ENCODE measurements at places on chromosomes 16 and 17. TPM values are rescaled to one million over a fixed set of nuclear protein-coding genes. Genes with fewer than 3 reads are reported as not detected.

Gene ZNF597
- total RNA-seq: 5.0 TPM

Gene SGF29
- total RNA-seq: 21.3 TPM

Gene NPIPA7
- 2.5 TPM for total RNA-seq

Gene MEOX1
- not detected for total RNA-seq

Gene GSG1L
- total RNA-seq: 1.6 TPM

Gene CDC6
- 4.4 TPM for total RNA-seq

Gene PDE6G
- total RNA-seq: not detected

Gene PSKH1
- total RNA-seq: 21.3 TPM

Gene GNGT2
- total RNA-seq: not detected

Gene IL21R
- total RNA-seq: not detected

Gene SLC43A2
- total RNA-seq: 25.7 TPM

Gene KRTAP4-3
- not detected for total RNA-seq

Gene CDH16
- not detected for total RNA-seq

Gene MAP2K3
- 4.1 TPM for total RNA-seq

Gene TNS4
- not detected for total RNA-seq

Gene SLC5A10
- not detected for total RNA-seq

Gene GPRC5C
- total RNA-seq: 5.6 TPM

Data from parietal lobe (tissue), 2 donors.